ENCODE measurements at places on chromosomes 16 and 17.

DNA sequence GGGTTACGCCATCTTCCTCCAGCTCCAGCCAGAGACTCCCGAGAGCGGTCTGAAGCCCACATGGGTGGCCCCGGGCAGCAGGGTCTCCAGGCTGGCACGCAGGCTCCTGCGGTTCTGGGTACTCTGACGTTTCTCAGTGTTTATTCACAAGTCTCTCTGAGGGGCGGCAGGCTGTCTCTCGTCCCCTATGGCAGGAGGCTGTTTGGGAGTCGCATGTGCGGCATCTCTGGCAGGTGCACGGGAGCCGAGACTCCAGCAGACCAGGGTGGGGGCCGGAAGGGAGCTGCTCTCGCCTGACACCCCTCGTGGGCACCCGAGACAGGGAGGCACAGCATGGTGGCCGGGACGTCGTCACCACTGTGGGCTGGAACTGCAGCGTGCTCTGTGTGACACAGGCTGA is 48.1 kb downstream of the ZNF778 start:
- H3K27ac ChIP-seq = no peak overlapping the region
- H3K4me3 ChIP-seq = no peak overlapping the region
- H3K36me3 ChIP-seq = peaks cover 50% of the 10 kb centered on the region
- no peaks in the 10 kb centered on the region for H3K27me3 ChIP-seq
- no peaks in the 10 kb centered on the region for H3K4me1 ChIP-seq

DNA sequence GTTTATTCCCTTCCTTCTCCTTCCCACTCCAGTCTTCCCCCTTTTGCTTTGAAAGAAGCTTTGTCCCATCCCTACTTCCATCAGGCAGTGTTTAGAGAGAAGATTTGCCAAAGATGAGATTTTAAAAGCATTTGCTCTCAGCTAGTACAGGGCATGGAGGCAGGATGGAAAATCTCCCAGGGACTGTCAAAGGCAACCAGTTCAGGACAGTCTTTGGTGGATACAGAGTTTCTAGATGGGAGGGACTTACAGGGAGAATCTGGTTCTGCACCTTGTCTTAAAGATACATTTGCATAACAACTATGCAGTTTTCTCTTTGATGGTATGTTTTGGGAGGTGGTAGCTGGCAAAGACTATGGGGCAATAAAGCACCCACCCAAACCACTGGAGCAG is 26.2 kb downstream of the CHD9 start:
- H3K36me3 ChIP-seq = no peaks in the 10 kb centered on the region
- no peak for DNase-seq
- peak overlapping the region; percentile 87 for H3K27ac ChIP-seq
- H3K27me3 ChIP-seq = no peaks in the 10 kb centered on the region
- H3K4me3 ChIP-seq = no peak overlapping the region

DNA sequence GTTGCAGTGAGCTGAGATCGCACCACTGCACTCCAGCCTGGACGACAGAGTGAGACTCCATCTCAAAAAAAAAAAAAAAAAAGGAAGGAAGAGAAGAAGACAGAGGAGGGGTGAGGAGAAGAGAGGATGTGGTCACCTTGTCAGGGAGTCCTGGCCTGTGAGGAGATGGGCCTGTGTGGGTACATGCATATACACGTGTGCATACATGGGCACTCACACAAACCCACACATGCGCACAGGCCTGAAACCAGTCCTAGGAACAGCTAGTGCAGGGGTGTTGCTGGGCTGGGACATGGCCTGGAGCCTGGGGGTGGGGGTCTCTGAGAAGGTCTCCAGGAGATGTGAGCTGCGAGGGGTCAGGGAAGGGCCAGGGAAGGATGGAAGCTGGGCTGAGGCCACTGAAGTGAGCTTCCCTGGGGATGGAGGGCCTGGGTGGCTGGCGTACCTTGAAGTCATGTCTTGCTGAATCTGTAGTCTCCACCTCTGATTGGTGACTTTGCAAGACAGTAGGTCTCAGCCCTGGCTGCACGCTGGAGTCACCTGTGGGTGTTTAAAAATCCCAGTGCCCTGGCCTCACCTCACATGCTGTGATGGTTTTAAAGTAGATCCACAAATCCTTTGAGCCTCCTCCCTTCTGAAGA is 72.4 kb downstream of the MRM1 start:
- no peaks in the 10 kb centered on the region for H3K4me1 ChIP-seq
- H3K27ac ChIP-seq = no peak overlapping the region
- H3K4me3 ChIP-seq = no peak overlapping the region
- no peaks in the 10 kb centered on the region for H3K36me3 ChIP-seq

- H3K4me3 ChIP-seq = no peak overlapping the region
- peak overlapping the region; percentile 98 for H3K27ac ChIP-seq
- H3K36me3 ChIP-seq = no peaks in the 10 kb centered on the region
- peaks cover 8% of the 10 kb centered on the region for H3K4me1 ChIP-seq
- H3K27me3 ChIP-seq = no peaks in the 10 kb centered on the region
Measured at GRCh38 chr17:43367737-43368242, 31.0 kb upstream of the ARL4D start.

- H3K36me3 ChIP-seq = no peaks in the 10 kb centered on the region
- H3K27me3 ChIP-seq = no peaks in the 10 kb centered on the region
- DNase-seq = no peak
- no peak overlapping the region for H3K27ac ChIP-seq
Measured at GRCh38 chr17:33416131-33416530, 123.0 kb upstream of the ASIC2 start.

DNA sequence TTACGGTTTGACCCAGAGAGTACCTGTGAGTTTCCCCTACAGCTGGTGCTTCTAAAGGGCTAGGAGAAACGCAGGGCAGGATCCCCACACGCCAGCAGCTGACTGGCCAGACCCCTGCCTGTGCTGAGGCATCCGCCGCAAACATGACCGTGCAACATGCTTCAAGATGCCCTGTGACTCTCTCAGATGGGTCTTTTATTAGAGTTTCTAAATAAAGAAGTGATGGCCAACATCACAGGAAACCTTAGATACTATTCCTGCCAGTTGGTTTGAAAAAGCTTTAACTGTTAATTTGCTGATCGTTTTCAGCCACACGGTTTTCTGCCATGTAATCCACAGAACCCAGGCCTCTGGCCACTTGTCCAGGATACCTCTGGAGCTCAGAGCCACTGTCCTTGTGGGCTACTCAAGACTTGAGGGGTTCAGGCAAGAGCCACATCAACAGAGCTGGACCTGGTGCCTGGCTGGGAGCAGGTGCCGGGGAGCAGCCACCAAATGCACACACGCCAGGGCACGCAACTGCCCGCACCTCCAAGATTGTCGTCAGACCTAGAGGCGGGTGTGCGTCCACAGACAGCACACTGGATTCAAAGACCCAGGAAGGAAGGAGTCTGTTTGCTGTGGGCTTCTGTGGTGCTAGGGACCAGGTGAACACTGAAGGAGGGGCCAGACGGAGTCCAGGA is 118.4 kb downstream of the ZNF778 start:
- H3K4me3 ChIP-seq = no peak overlapping the region
- H3K36me3 ChIP-seq = no peaks in the 10 kb centered on the region
- DNase-seq = no peak
- no peak overlapping the region for H3K27ac ChIP-seq
- H3K4me1 ChIP-seq = peaks cover 8% of the 10 kb centered on the region

GRCh38 chr17:36014946-36015345 is 2.8 kb downstream of the CCL23 start:
- no peaks in the 10 kb centered on the region for H3K27me3 ChIP-seq
- H3K4me3 ChIP-seq = no peak overlapping the region
- no peaks in the 10 kb centered on the region for H3K36me3 ChIP-seq
- H3K4me1 ChIP-seq = no peaks in the 10 kb centered on the region

DNA sequence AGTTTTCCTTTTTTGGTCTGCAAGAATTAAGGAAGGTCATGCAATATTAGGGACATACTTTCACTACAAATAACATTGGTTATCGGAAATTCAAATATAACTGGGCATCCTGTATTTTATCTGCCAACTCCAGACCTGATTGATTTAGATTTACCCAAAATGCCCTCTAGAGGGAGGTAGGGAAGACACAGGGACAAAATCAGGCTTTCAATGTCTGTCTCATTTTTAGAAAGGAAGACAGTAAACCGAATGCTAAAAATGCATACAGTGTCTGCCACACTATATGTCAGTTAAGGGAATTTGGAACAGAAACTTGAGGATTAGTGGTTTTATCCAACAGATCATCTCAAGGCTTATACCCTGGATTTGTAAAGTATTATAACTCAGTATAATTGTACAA is 161.7 kb upstream of the SOX9 start:
- H3K36me3 ChIP-seq = no peaks in the 10 kb centered on the region
- H3K4me3 ChIP-seq = no peak overlapping the region
- no peak overlapping the region for H3K27ac ChIP-seq
- no peak for DNase-seq

GRCh38 chr17:66255527-66255971 is 26.3 kb upstream of the APOH start:
- no peak for DNase-seq
- no peaks in the 10 kb centered on the region for H3K27me3 ChIP-seq
- no peak overlapping the region for H3K4me3 ChIP-seq
- H3K36me3 ChIP-seq = no peaks in the 10 kb centered on the region

GRCh38 chr17:76074390-76075363 is at the start of gene GALR2:
Gene GALR2, plus strand, starts transcription at chr17:76074781. Its CDS starts 103 bp downstream, at chr17:76074884.
- H3K36me3 ChIP-seq = peaks cover 2% of the 10 kb centered on the region
- no peak within 1 kb of the TSS for H3K27ac ChIP-seq
- H3K27me3 ChIP-seq = peaks cover 55% of the 10 kb centered on the region
- peaks cover 7% of the 10 kb centered on the region for H3K4me1 ChIP-seq
- no peak for DNase-seq
- no peak within 1 kb of the TSS for H3K4me3 ChIP-seq

DNA sequence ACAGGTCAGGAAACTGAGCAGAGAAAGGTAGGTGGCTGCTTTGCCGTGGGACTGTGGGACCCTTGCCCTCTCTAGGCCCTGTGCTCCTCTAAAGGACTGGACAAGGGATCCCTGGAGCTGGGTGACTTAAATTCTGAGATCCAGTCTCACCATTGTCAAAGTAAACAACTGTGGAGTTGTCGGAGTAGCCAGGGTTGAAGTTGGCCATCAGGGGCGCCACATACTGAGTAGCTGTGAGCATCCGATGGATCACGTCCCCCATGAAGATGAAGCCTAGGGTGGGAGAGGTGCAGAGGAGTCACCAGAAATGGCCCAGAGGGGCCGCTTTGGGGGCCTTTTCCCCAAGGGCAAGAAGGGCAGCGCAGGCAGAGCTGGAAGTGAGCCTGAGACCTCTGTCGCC is 43.5 kb downstream of the PLXDC1 start:
- H3K36me3 ChIP-seq = no peaks in the 10 kb centered on the region
- H3K4me1 ChIP-seq = no peaks in the 10 kb centered on the region
- DNase-seq = no peak
- H3K4me3 ChIP-seq = no peak overlapping the region
- H3K27me3 ChIP-seq = no peaks in the 10 kb centered on the region

GRCh38 chr17:57948555-57949420 is 6.4 kb downstream of the CUEDC1 start:
- no peak overlapping the region for H3K4me3 ChIP-seq
- peak; percentile 37 for DNase-seq
- peak overlapping the region; percentile 93 for H3K27ac ChIP-seq
- no peaks in the 10 kb centered on the region for H3K36me3 ChIP-seq

- H3K4me3 ChIP-seq = no peak overlapping the region
- peaks cover 23% of the 10 kb centered on the region for H3K4me1 ChIP-seq
- peaks cover 2% of the 10 kb centered on the region for H3K36me3 ChIP-seq
- H3K27ac ChIP-seq = peak overlapping the region; percentile 61
Measured at GRCh38 chr17:17752821-17753321, 71.6 kb downstream of the RAI1 start.

GRCh38 chr17:61379457-61380216 is 20.0 kb upstream of the TBX2 start:
- H3K4me3 ChIP-seq = no peak overlapping the region
- no peak for DNase-seq
- no peaks in the 10 kb centered on the region for H3K27me3 ChIP-seq
- H3K27ac ChIP-seq = no peak overlapping the region
- H3K36me3 ChIP-seq = no peaks in the 10 kb centered on the region

DNA sequence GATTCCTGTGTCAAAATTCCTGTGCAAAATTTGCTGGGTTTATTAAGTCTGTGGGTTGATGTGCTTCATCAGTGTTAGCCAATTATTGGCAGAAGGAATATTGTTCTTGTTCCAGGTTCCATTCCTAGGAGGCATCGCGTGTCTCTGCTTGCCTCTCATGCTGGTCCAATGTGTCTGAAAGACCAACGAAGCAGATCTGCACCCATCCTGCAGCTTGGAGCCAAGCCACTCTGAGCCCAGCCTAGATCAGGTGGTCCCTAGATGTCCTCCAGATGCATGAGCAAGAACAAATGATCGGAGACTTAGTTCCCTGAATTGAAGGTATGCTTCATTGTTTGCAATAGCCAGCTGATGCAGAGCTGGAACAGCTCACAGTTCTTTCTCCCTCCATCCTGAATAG is 10.5 kb upstream of the PIK3R6 start:
- H3K4me3 ChIP-seq = no peak overlapping the region
- no peaks in the 10 kb centered on the region for H3K4me1 ChIP-seq
- H3K27me3 ChIP-seq = no peaks in the 10 kb centered on the region
- no peak overlapping the region for H3K27ac ChIP-seq

DNA sequence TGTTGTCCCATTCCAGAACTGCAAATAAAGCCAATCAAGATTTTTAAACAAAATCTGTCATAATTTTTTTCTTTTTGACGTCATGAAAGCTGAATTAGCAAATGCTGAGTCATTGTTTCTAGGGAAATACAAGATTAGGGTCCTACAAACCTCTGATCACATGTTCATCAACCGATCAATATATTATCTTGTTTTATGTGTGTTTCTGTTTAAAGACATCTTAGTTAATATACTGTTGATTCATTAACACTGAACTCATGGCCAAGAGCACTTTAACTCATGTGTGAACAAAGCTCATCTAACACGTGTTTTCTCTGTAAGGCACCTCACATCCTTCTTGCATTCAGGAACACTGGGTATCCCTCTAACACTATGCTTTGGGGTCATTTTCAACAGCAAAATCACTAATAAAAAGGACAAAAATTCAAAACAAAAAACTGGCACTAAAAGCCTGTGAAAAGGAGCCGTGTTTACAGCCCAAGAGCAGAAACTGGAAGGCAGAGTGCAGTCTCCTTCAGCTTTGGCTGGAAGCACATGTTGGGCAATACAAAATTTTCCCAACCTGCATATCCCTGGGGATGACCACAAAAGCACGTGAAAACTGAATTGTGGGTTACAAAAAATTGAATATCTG is 102.5 kb downstream of the PARN start:
- no peak overlapping the region for H3K27ac ChIP-seq
- H3K36me3 ChIP-seq = no peaks in the 10 kb centered on the region
- no peaks in the 10 kb centered on the region for H3K4me1 ChIP-seq
- no peak overlapping the region for H3K4me3 ChIP-seq
- peak; percentile 57 for DNase-seq

Data from trophoblast cell (in vitro differentiated cells and primary cell).